ENCODE measurements at places on chromosomes 11 and 22.

DNA sequence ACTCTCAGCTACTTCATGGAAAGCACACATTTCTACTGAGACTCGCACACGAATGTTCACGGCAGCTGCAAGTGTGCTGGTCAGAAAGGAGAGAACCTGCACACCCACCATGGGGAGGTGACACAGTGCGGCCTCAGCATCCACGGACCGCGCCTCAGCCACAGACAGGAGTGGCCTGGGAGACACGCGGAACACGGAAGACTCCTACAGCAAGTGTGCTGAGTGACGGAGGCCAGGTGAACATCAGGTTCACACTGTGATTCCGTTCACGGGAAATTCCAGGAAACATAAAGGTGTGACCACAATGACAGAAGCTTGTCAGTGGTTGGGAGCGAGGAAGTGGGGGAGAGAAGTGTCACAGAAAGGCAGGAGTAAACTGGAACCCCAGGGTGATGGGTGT is 13.3 kb upstream of the MOB2 start:
- peak; percentile 13 for DNase-seq

GRCh38 chr22:49771266-49772065 is 56.2 kb downstream of the BRD1 start:
- DNase-seq, result no peak

GRCh38 chr11:60700689-60701468 is 1.5 kb downstream of the MS4A8 start:
- DNase-seq, result peak; percentile 49

DNA sequence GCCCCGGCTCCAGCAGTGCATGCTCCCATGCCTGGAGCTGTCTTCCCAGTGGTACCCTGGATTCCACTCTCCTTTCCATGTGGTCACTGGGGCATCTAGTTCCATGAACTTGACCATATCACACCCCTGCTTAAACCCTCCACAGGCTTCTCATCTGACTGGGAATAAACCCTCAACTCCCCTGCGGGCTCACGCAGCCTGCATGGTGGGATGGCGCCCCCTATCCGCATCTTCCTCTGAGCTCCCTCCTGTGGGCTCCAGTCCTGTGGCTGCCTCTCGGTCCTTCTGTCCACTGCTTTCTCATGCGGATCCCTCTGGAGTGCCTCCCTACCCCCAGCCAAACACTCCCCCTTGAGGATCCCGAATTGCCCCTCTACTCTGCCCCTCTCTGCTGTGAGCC is 41.4 kb upstream of the TTLL12 start:
- no peak for DNase-seq

DNA sequence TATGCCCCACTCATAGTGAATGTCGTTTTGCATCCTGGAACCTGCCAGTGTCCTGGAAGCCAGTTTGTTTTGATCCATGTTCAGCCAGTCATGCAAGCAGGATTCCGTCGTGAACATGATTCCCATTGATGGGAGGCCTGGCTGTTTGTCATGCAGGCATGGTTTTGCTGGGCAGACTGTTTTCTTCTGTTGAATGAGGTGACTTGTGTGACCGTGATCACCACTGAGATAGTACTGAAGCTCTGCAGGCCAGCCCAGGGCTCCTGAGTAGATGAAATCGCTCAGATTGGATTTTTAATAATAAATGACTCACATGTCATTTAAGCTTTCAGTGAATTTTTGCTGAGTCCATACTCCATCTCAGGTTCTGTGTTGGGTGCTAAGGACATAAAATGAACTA is 117.8 kb downstream of the PDE2A start:
- no peak for DNase-seq

DNA sequence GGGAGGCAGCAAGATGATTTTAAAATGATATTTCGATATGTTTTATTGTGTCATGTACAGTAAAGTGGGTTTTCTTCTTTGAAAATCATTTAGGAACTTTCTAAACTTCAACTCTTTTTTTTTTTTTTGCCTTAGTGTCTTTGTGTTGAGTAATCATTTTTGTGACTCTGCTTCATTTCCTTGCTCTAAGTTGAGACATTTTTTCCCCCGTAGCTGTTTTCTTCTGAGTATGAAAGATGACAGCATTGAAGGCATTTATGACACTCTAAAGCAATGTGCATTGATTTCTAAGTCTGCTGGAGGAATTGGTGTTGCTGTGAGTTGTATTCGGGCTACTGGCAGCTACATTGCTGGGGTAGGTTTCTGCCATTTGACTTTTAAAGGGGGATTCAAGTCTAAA is 23.5 kb downstream of the RRM1 start:
- no peak for DNase-seq

- DNase-seq, result peak; percentile 19
Measured at GRCh38 chr11:128157423-128158298, 429.7 kb downstream of the ETS1 start.

GRCh38 chr22:20566420-20567260 is 59.2 kb downstream of the MED15 start:
- DNase-seq, result peak; percentile 68

- peak; percentile 28 for DNase-seq
Measured at GRCh38 chr11:117722082-117722481, 74.9 kb downstream of the DSCAML1 start.

DNA sequence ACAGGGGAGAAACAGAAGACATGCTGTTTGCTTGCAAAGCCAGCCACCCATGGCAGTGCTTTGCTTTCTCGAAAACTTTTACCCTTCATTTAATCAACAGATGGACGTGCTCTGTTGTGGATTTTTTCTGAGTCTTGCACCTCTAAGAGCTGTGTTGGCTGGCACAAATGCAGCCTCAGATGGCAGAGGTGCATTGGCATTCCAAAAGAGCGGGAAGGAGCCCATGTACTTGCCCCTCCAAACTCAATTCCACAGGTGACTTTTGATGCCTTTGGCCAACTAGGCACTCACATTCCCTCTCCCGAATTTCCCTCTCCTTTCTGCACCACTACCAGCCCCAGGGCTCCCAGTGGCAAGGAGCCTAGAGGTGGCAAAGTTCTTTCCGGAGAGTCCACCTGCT is 1.2 kb downstream of the KIRREL3 start:
- no peak for DNase-seq

- no peak for DNase-seq
Measured at GRCh38 chr11:33988586-33989370, 62.8 kb upstream of the CAPRIN1 start.

DNA sequence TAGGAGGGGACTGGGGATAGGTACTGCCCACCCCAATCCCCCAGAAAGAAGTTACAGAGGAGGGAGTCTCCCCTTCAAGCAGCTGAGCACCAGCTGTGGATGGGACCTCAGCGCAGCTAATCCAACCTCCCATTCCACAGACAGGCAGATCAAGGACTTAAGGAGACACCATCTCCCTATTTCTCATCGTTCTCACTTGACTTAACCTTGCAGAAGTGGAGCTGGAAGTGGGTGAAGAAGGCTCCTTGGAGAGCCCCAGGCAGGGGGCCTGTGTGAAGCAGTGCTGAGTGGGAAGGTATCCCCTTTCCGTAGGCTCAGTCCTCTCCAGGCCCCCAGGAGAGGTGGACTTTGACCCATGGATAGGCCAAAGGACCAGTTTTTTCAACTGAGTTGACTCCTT is 27.3 kb downstream of the USP35 start:
- no peak for DNase-seq

GRCh38 chr22:17829695-17830042 is 55.4 kb upstream of the BID start:
- no peak for DNase-seq

DNA sequence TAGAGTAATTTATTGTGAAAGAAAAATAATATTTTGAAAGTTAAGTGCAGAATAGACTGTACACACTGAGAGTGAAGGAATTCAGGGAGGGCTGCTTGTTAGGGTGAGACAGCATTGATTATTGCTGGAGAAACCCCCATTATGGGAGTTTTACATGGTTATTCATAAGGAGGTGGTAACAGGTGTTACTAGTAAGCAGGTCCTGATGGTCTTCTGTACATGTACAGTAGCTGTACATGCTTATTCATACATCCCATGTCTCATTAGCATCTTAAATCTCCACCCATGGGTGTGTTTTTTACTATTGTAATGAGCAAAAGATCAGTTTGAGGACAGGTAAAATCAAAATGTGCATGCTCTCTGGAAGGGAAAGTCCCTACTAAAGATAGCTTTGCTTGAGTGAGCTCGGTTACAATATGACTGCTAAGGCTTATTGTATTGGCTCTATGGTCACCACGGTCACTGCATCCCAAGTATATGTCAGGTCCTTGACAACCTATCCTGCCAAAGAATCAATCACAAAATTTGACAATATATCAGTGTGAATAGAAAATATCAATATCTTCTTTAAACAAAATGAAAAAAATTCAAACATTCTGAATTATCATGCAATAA is 6.2 kb downstream of the KDM4F start:
- DNase-seq, result no peak

DNA sequence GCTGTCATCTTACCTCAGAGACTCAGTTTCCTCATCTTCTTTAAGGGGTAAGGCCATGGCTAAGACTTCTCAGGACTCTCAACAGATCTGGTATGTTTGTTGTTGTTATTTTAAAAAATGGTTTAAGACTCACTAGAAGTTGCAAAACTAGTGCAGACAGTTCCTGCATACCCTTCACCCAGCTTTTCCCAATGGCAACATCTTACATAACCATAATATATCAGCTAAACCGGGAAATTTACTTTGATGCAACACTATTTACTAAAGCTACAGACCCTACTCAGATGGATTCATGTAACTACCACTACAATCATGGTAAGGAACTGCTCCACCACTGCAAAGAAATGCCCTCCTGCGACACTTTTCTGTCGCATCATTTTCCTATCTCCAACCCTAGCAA is 20.4 kb downstream of the LGR4 start:
- no peak for DNase-seq

GRCh38 chr11:47111318-47111804 is 65.3 kb downstream of the ARFGAP2 start:
- no peak for DNase-seq

- peak; percentile 30 for DNase-seq
Measured at GRCh38 chr11:45930031-45930794, 7.8 kb downstream of the LARGE2 start.

DNA sequence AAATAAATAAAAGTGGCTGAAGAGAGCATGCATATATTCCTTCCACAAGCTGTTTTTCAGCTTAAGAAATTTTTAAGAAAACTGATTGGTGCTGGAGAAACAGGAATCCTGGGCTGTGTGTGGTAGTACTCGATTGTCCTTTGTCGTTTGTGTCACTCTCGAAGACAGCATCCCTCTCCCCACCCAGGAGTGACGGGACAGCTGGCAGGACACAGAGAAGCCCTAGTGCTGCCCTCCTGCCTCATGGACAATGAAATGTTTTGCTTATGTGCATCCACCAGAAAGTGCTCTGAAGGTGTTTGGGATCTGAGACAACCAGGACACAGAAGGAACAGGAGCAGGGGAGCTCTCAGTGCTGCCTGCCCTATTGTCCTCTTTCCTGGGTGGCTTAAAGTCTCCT is 12.8 kb downstream of the PLAAT4 start:
- no peak for DNase-seq

DNA sequence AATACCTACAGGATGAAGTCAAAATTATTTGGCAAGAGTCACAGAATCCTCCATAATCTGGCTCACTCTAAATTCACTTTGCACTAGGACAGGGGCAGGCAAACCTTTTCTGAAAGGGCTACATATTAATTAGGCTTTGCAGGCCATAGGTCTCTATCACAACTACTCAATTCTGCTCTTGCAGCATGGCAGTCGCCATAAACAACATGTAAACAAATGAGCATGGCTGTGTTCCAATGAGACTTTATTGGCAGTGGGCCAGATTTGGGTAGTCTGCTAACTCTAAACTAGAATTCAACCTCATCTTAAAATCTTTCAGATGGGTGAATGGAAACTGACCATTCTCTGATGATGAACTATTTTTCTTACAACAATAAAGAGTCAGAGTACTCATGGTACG is 5.8 kb downstream of the THRSP start:
- no peak for DNase-seq

- DNase-seq, result no peak
Measured at GRCh38 chr11:9273376-9274336, 8.5 kb upstream of the DENND5A start.

DNA sequence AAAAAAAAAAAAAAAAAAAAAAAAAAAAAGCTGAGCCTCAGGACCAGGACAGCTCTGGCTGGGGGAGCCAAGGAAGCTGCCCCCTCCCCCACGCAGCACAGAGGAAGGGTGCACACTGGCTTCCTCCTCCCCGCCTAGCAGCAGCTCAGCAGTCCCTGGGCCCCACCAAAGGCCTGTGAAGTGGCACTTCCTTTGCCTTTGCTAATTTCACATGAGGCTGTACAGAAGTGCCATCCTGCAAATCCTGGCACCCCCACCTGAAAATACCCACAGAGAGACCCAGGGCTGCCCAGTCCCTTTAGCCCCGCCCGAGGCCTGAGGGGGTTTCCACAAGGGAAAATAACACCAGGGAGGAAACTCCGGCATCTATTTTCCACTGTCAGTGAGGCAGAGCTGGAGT is 3.9 kb downstream of the RHOG start:
- DNase-seq, result no peak

DNA sequence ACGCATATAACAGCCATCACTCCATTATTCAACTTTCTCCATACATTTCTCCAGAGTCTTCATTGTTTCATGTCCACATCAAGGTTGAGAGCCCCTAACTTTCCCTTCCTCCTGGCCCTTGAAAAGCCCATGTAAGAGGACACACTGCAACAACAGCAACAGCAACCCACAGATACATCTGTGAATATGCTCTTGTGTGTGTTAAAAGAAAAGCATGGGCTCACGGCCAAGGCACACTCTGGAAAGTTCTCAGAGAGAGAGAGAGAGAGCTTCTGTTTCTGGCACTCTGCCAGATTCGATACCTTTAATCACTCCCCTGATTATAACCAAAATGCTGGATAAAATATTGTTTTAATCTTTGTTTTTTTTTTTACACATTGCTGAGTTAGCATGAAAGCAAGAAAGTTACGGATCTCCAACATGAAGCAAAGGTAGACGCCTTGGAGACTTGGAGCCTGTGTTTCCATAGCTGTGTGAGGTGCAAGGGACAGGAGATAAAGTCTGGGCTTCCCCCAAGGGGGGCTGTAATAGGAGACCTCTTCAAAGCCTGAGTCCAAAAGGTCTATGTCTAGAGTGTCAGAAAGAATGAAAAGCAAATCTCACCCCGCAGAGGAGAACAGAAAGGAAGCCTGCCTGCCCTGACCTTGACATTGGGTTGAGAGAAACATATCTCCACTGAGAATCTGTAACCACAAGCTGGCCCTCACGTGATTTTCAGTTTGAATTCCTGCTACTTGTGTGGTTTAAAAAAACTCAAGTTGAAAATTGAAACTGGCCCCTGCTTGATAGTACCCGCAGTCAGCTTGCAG is 33.7 kb upstream of the MPPED1 start:
- peak; percentile 56 for DNase-seq

DNA sequence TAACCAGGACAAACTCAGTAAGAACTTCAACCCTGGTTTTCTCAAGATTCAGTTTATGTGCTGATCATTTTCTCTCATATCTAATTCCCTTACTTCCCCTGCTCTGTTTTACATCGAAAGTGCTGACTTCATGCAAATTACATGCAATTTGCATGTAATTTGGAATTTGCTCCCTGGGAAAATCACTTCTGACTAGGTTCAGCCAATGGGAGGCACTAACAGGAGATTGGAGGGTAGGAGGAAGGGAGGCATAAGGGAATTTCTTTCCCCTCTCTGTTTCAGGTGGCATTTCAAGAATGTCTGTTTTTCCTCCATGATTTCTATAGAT is 363.3 kb upstream of the CCDC90B start:
- no peak for DNase-seq

Measured in ovary (tissue), 10 donors.